Bronchial epithelial cell (primary cell): ENCODE measurements at places on chromosomes 7 and 10. TPM values are rescaled to one million over a fixed set of nuclear protein-coding genes. Genes with fewer than 3 reads are reported as not detected.

DNA sequence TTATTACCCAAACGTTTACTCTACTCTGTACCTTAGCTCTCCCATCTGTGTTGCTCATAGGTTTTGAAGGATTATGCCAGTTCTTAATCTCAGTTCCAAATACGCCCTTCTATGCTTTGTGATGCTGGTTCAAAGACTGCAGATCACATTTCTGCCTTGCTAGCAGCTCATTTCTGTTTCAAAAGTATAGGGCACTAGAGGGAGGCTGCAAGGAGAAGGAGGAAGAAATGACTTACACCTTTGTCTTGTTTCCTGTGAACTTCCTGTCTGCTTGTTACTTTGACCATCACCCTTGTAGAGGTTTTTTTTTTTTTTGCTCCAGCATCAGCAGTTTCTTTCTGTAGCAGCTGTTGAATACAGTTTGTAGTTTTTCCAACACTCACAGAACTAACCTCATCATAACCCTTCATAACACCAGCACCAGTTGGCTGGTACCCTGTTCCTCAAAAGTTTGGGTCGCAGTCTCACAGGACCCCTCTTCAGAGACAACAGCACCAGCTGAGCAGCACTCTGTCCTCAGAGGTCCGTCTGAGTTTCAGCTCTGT is 16.5 kb downstream of the SLK start:
- DNase-seq = no peak

- DNase-seq = no peak
Observed at GRCh38 chr7:101549734-101550133, 79.4 kb downstream of the MYL10 start.

DNA sequence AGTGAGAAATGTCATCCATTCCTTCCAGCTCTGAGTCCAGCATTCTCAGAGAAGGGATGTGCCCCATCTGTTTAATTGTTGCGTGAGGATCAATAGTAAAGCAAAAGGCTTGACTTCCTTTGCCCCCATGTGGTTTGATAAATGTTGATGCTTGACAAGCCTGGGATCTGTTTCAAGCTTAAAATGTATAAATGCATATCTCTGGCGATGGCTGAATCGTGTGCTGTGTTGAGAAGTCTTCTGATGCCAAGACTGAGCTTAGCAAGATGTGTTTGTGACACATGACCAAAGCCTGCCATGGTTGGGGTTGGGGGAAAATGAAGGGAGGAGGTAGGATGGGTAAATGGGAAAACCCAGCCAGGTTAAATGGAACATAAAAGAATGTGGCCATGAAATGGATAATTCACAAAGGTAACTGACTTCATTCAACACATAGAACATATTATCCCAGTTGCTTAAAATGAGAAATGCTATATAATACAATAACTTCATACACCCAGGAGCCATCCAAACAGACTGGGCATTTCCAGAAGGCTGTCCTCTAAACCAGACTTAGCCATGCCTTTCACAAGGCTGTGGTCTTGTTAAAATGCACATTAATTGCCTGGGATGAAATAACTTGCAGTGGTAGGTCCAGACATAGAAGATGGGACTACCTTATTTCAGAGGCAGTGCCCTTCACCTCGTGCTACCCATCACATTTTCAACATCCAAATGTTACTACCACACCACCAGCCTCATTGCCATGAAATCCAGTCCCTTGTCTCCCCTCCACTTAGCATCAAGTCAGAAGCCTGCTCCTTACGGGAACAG is 147.3 kb upstream of the PDE1C start:
- no peak for DNase-seq

DNA sequence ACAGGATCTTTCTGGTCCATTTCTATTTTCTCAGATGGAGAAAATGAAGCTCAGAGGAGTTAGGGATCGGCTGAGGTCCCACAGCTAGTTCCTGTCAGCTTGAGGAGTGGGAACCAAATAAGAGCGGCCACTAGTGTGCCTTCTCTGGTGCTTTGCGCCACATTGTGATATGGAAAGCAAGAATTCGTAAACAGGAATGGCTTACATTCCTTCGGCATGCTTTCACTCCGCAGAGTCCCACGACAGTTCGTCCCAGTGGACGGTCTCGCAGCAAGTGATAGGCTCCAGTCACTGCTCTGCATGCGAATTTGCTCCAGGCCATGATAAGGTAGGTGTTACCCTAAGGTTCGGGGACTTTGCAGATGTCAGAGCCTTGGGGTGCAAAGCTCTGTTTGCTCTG is 41.5 kb upstream of the PTF1A start:
- DNase-seq = no peak

GRCh38 chr7:44713680-44714335 is 34.8 kb upstream of the ZMIZ2 start:
- DNase-seq = no peak

DNA sequence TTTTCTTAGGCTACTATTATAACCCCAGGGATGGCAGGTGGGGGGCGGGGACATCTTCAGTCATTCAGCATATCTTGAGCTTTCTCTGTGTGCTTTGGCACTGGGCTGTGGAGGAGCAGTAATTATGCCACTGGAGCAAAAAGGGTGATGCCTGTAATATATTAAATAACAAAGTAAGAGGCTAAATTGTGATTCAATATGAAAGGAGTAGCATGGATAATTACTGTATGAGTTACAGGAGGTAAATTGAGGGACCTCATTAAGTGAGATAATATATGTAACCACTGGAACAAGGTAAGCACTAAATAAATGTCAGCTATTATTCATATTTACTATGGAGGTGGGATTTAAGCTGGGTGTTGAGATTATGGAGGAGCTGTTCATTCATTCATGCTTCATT is 3.3 kb upstream of the STN1 start:
- DNase-seq = no peak

DNA sequence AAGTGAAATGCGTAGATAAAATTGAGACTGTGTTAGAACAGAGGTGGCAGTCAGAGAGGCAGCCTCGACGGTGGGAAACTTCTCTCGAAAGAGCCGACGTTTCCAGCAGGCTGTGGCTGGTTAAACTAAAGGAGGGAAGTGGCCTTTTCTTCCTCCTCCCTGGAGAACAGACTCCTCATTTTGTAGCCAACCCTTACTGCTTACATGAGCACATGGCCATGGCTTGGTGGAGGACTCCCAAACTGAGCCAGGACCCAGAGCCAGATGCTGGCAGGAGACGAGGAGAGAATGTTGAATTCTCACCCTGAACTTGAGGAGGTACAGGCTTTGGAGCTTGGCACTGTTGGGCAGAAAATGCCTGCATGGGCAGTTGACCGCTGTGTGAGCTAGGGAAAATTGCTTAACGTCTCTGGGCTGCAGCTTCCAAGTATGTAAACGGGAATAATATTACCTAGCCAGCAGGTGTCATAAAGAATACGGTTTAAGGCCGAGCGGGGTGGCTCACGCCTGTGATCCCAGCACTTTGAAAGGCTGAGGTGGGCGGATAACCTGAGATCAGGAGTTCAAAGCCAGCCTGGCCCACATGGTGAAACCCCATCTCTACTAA is 24.5 kb downstream of the MMD2 start:
- DNase-seq = no peak

Gene MTERF1
- total RNA-seq = 10.3 and 10.4 TPM in 2 replicates

Gene TMEM225B
- total RNA-seq = 0.53 and 0.77 TPM in 2 replicates

Gene DNAJC30
- 0.79 and 1.2 TPM in 2 replicates for total RNA-seq
